ENCODE measurements at places on chromosomes 1 and 21. TPM values are rescaled to one million over a fixed set of nuclear protein-coding genes. Genes with fewer than 3 reads are reported as not detected.

The TACSTD2 gene
- 0.02 TPM for polyA plus RNA-seq

The CLDN19 gene
- polyA plus RNA-seq = not detected

The LRRC38 gene
- polyA plus RNA-seq = not detected

The CR1L gene
- polyA plus RNA-seq = not detected

The TRIM67 gene
- not detected for polyA plus RNA-seq

The CCDC18 gene
- polyA plus RNA-seq = 3.5 TPM

The CELF3 gene
- 0.65 TPM for polyA plus RNA-seq

The GBP6 gene
- polyA plus RNA-seq = not detected

The DEDD gene
- 43.1 TPM for polyA plus RNA-seq

The KLF18 gene
- not detected for polyA plus RNA-seq

The PTGS2 gene
- 5.9 TPM for polyA plus RNA-seq

The WDR64 gene
- polyA plus RNA-seq = not detected

The CDK18 gene
- polyA plus RNA-seq = 2.5 TPM

The IFNAR1 gene
- polyA plus RNA-seq = 12.2 TPM

The LRRC8B gene
- polyA plus RNA-seq = 3.7 TPM

The GPR61 gene
- not detected for polyA plus RNA-seq

The DCST2 gene
- 0.76 TPM for polyA plus RNA-seq

The DLGAP3 gene
- polyA plus RNA-seq = 0.15 TPM

The EIF2D gene
- 59.5 TPM for polyA plus RNA-seq

The AGT gene
- polyA plus RNA-seq = 0.39 TPM

The LCE1B gene
- not detected for polyA plus RNA-seq

The SLC16A4 gene
- 5.2 TPM for polyA plus RNA-seq

The CTNNBIP1 gene
- 40.2 TPM for polyA plus RNA-seq

The FNBP1L gene
- polyA plus RNA-seq = 21.5 TPM
